ENCODE measurements at places on chromosomes 16 and 17. TPM values are rescaled to one million over a fixed set of nuclear protein-coding genes. Genes with fewer than 3 reads are reported as not detected.

- no peak for DNase-seq
Measured at GRCh38 chr16:63804126-63804525, 1317.7 kb downstream of the CDH11 start.

DNA sequence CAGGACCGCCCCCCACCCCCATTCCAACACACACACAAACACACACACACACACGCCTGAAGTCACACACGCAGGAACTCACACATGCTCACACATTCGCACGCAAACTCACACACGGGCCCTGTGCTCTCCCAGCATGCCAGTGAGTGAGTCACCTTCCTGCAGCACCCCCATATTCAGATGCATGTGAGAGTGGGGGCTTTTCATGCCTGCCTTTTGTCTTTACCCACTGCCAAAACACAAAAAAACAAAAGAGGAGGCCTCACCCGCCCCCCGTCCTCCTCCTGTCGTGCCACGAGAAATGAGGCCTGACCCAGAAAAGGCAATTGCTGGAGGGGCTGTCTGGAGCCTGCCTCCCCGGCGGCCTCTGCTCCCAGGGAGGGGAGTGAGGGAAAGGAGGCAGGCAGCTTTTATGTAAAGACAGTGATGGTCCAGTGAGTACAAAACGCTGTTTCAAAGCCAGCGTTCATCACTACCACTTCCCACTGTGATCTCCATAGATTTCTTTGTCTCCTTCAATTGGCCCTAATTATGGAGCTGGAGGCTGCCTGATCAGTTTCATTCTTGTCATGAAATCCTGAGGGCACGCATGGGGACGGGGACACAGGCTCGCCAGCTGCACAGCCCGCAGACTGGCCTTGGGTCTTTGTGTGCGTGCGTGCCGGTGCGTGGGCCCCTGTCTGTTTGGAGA is 29.5 kb upstream of the GSE1 start:
- DNase-seq, result no peak

DNA sequence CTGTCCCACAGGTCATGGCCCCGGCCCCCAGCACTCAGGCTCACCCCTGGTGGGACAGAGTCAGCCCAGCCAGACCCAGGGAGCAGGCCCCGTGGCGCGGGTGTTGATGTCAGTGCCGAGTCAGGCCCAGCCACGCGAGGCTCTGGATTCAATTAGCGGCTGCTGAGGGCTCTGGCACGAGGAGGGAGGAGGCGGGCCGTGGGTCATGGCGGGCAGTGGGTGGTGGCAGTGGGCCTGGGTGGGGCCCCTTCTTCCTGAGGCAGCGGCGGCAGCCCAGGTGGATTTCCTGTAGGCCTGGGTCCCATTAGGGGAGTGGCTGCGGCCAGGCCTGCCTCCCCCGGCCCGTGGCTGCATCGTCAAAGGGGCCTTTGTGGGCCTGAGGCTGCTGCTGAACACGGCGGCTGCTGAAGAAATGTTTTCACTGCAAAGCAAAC is 12.9 kb downstream of the VASN start:
- DNase-seq, result no peak

- peak; percentile 97 for DNase-seq
Measured at GRCh38 chr17:82238472-82239201, 9.8 kb downstream of the SLC16A3 start.

DNA sequence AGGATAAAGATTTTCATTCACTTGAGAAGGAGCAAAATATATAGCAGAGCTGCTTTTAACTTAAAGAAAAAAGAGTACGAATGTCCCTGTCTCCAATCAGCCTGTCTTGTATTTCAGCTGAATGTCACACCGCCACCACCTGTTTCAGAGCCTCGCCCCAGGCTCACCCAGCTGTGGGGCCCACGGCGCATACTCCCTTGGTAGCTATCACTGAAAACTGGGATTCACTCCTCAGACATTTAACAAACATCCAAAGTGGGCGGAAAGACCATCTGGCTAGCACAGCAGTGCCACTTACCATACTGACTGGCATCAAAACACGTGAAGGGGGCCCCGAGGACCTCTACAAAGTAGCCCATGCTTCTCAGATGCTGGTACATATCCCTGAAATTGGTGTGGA is 25.4 kb upstream of the SLC38A8 start:
- no peak for DNase-seq

GRCh38 chr16:3479654-3480216 is 15.6 kb downstream of the C16orf90 start:
- no peak for DNase-seq

DNA sequence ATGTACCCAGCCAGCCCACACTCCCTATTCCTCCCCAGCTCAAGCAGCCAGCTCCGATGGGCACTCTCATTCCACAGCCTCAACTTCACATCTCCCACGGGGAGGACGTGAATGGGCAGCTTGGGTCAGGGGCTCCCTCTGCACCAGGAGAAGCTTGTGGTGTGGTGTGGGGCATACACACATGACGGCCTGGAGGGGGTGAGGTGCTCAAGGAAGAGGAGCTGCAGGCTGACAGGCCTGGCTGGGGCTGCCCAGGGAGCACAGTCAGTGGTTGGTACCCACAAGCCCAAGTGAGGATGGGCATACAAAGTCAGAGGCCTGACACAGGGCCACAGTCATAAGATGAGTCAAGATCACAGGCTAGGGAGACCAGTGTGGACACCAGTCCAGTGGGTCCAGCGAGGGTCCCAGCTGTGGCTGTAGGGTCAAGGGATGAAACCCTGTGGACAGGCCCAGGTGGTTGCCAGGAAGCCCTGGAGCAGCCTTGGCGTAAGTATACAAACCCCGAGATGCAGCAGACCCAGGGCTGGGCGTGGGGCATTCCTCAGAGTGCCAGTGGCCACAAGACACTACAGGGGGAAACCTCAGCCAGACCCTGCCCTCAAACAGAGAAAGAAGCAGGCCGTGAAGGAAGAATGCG is 4.4 kb downstream of the DRC3 start:
- no peak for DNase-seq

The CX3CL1 gene
- 10.2 TPM for total RNA-seq

The HOXB6 gene
- 0.88 TPM for total RNA-seq

The MT1F gene
- 220 TPM for total RNA-seq

The CHAD gene
- not detected for total RNA-seq

The CA7 gene
- 0.46 TPM for total RNA-seq

The KRT24 gene
- not detected for total RNA-seq

Data from thyroid gland (tissue), 4 donors.